Activated CD4-positive, CD25-positive, alpha-beta regulatory T cell treated with anti-CD3 and anti-CD28 coated beads, Interleukin-2, amount 50 U/mL, for 72 hours (primary cell): ENCODE measurements at places on chromosomes 5 and 9.

DNA sequence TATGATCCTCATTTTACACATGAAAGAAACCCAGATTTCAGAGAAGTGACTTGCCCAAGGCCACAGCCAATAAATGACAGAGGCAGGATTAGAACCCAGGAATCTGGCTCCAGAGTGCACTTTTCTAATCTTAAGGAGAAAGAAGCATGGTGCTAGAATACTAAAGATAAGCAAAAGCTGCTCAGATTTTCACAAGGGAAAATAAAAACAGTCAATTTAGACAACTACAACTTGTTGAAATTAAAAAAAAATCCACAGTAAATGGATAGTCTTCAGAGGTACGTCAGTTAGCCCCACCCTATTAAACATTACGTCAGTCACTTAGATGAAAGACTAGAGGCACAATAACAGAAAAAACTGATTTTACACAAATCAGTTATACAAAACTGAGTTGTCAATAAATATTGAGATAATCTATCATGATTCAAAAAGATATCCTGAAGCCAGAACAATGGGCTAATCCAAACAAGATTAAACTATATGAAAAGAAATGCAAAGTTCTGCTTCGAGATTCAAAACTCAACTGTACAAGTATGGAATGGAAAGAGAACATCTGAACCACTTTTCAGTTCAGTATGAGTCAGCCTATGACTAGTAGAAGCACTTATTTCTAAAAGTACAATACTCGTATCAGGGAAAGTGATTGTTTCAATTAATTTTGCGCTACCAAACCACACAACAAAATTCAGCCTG lies 9.3 kb downstream of the TMEM245 start:
- DNase-seq = no peak

GRCh38 chr5:174744896-174745295 lies 20.5 kb downstream of the MSX2 start:
- DNase-seq = no peak

GRCh38 chr9:137602661-137603060 lies 2.8 kb upstream of the ARRDC1 start:
- no peak for DNase-seq

GRCh38 chr5:143217804-143218160 lies 185.7 kb downstream of the NR3C1 start:
- DNase-seq = no peak

DNA sequence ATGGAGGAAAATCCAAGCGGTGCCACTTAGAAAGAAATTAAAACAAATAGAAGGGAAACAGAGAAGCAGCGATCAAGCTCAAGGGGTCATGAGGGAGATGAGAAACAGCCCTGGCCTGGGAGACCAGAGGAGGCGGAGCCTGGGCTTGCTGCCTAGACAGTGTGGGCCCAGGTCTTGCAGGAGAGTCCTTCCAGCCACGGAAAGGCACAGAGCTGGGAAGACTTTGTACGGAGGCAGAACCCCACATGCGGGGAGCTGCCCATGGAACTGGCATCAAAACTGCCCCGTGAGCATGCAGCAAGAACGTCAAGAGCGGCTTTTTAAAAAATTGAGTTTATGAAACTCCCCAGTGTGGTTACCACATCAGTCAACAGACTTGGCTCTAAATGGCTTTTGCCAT lies 119.4 kb downstream of the IRX1 start:
- DNase-seq = no peak

GRCh38 chr5:2010940-2011339 lies 128.2 kb upstream of the IRX4 start:
- no peak for DNase-seq

- no peak for DNase-seq
Measured at GRCh38 chr5:7872517-7873130, 3.7 kb downstream of the MTRR start.

DNA sequence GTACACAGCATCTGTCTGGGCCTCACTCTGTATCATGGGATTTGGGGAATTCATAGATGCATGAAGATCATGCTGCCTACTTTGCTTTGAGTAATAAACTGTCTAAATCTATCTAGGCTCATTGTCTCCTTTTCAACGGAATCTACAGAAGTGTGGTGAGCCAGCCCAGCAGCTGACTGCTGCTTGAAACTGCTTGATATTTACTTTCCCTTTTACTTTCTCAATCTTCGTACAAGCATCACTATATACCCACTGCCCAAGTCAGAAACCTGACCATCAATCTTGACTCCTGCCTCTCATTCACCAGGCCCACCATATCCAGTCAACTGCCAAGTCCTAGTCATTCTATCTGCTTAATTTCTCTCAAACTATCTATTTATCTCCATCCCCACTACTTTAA lies 142.9 kb downstream of the NR2F1-AS1 start:
- no peak for DNase-seq

- peak; percentile 57 for DNase-seq
Measured at GRCh38 chr5:543755-544674, 19.8 kb upstream of the SLC9A3 start.

DNA sequence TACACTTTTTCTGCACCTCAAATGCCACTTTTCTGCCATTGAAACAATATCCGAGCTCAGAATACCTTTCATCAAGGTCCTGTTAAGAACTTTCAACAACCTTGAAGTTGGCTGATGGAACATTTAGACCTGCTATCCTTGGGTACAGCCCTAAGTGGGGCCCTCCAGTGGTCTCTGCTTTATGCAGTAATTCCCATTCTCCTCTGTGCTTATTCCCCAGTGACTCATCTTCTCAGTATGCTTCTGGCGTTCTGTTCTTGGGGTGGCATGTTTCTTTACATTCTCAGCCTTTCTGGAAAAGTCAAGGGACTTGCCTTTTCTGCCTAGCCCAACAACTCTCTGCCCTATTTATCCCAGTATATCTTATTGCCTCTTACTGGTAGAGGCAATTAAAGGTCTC lies 7.1 kb downstream of the ANP32B start:
- DNase-seq = no peak

GRCh38 chr5:147234825-147235635 lies at the start of gene STK32A:
Gene STK32A (plus strand): TSS chr5:147235026. CDS start chr5:147239635, 4,609 bp downstream.
- no peak for DNase-seq

DNA sequence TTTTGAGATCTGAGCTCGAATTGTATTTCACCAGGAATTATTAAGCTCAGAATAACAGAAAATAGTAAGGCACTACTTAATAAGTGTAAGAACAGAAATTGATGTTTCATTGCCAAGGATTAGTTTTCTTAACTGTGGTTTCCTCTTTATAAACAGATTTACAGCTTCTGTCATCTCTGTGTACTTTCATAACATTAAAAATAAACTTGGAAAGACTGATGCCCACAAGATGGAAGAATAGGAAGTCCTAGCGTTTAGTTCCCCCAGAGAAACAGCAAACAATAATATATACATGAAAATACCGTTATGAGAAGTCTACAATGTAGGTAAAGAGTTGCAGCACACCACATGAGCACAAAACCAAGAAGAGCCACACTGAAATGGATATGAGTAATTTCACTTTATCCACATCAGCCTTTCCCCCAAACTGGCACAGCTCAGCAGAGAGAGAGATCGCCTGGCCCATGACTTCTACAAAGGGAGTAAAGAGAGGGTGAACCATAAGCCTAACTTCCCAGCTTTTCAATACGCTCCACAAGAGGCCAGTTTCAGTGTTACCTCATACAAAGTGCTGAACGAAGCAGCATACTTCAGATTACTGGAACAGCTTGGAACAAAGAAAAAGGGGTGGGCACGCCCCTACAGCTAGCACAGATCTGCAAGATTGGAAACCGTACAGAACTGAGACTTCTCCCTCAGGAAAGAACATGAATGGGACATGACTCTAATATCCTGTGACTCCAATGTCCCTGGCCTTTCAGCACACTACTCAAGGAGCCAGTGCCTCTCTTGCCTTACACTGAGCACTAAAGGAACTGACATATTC lies 75.4 kb downstream of the EMB start:
- no peak for DNase-seq

- DNase-seq = no peak
Measured at GRCh38 chr5:14063691-14064090, 79.5 kb upstream of the TRIO start.

DNA sequence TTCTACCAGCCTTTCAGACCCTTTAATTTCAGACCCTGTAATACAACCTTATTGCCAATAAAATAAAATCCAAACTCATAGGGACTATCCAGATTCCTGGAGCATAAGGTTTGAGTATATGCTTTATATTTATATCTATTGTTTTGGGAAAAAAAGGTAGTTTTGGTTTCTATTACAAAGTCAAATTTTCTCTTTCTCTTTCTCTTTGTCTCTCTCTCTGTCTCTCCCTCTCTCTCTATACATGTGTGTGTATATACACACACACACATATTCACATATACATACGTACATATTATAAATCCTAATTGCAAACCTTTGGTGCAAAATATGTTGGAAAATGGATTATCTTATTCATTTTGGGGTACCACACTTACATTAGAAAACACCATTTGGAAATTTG lies 39.0 kb downstream of the TMEM232 start:
- DNase-seq = no peak

- no peak for DNase-seq
Measured at GRCh38 chr5:68271124-68271523, 55.6 kb downstream of the PIK3R1 start.

DNA sequence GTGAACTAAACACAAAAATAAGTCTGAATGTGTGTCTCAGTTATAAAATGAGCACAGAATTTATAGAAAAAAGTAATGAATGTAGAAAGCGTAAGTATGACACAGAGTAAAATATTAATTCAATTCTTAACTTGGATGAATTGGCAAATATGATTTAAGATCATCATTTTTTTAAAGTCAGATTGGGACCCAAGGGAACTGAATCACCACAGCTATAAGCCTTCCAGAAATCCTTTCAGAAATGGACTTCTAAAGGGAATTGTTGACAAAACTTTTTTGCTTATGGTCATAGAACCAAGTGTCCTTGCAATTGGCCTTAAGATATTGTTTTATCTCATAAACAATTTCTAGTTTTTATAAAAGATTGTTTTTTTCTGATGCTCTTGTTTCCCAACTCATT lies 495.1 kb upstream of the DAB2 start:
- DNase-seq = no peak

DNA sequence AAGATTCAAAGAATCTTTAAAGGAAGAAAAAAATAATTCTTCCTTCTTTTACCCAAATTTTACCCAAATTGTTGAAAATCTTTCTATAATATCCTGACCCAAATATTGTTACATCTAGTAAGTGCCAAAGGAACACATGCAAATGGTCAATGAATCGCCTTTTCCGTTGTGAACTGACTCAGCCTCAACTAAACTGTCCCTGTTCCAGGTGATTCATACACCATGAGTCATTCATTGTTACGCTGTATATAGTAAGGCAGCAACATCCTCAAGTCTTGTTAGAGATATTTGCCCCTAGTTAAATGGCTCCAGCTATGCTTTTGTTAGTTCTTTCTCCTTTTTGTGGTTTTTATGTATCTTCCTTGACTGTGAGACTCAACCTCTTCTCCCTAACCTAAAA lies 9.7 kb downstream of the PTGER4 start:
- no peak for DNase-seq

GRCh38 chr9:127930231-127931091 lies at the start of gene PIP5KL1:
Gene PIP5KL1 (minus strand): TSS chr9:127930777. CDS start chr9:127930752, 25 bp downstream.
- DNase-seq = peak; percentile 82

GRCh38 chr5:143413958-143414669 lies 10.6 kb upstream of the NR3C1 start:
- no peak for DNase-seq

DNA sequence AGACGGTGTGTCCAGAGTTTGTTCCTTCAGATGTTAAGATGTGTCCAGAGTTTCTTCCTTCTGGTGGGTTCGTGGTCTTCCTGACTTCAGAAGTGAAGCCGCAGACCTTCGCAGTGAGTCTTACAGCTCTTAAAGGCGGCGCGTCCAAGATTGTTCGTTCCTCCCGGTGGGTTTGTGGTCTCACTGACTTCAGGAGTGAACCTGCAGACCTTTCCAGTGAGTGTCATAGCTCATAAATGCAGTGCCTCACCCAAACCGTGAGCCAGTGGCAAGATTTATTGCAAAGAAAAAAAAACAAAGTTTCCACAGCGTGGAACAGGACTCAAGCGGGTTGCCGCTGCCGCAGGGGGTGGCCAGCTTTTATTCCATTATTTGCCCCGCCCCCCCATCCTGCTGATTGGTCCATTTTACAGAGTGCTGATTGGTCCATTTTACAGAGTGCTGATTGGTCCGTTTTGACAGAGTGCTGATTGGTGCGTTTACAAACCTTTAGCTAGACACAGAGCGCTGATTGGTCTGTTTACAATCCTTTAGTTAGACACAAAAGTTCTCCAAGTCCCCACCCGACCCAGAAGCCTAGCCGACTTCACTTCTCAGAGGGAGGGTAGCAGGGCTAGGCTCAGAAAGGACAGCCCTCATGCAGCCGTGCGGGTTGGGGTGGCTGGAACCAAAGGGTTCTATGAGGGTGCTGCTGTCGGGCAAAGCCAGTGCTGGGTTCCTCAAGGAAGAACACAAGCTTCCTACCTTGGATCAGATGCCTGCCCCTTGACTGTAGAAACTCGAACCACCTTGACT lies 9.1 kb upstream of the RNF130 start:
- DNase-seq = peak; percentile 48

DNA sequence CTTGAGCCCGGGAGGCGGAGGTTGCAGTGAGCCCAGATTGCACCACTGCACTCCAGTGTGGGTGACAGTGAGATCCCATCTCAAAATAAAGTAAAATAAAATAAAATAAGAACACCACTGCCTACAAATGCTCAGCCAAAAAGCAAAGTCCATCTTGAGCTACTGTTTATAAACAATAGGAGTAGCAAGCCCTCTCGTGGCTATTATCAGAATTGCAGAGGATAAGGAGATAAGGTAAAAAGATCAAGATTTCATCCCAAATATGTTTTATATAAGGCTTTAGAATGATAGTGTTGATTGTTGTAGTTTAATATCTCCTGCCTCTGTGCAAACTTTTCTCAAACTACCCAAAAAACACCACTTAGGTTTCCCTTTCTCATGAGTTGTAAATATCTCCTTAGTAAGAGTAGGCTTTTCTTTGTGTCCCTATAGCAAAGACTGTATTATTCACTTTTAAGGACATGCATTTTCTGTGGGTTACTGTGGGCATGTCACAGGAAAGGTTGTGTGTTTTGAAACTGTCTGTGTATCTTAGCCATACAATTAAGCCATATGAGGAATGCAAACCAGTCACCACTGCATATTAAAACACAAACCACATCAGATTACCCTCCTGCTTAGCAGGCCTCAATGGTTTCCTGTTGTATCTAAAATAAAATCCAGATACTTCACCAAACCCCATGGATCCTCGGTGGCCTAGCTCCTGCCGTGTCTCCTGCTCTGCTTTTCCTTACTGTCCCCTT lies 31.8 kb upstream of the CKS2 start:
- no peak for DNase-seq

GRCh38 chr9:82308836-82309235 lies 320.3 kb downstream of the SPATA31D1 start:
- DNase-seq = no peak
